Urinary bladder (tissue), 4 donors: ENCODE measurements at places on chromosomes 2 and 18.

DNA sequence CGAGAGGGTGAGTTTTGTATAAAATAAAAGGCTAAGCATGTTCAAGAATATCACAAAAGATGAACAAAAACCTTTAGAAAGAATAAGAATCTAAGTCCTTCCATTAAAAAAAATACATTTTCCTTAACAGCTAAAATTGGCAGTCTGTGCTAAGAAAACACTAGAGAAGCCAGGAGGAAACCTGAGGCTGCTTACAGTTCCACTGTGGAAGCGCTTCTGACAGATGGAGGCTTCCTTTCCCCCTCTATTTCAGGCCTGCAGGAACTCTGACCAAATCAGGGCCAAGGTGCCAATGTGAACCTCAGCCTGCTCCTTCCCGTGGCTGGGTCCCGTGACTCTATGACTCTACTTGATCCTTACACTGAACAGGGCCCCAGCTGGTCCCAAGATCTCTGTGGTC lies 108.1 kb upstream of the ARHGAP28 start:
- no peak for DNase-seq

DNA sequence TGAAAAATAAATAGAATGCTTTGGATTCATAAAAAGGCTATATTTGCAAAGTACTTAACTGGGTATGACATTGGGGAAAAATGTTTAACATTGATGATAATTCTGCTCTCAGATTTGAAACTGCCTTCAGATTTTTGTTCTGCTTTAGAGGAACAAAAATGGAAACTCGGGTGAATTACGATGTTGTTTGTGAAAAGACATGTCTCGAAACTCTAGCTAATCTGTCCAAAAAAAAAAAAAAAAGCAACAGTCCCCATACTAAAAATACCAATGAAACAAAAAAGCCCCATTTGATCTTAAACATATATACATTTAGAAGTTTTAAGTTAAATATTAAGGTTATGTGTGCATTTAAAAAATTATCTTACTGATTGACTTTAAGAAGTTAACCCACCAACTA lies 3.0 kb downstream of the ZDBF2 start:
- no peak for DNase-seq

GRCh38 chr2:168521053-168521741 lies 65.1 kb downstream of the CERS6 start:
- no peak for DNase-seq

DNA sequence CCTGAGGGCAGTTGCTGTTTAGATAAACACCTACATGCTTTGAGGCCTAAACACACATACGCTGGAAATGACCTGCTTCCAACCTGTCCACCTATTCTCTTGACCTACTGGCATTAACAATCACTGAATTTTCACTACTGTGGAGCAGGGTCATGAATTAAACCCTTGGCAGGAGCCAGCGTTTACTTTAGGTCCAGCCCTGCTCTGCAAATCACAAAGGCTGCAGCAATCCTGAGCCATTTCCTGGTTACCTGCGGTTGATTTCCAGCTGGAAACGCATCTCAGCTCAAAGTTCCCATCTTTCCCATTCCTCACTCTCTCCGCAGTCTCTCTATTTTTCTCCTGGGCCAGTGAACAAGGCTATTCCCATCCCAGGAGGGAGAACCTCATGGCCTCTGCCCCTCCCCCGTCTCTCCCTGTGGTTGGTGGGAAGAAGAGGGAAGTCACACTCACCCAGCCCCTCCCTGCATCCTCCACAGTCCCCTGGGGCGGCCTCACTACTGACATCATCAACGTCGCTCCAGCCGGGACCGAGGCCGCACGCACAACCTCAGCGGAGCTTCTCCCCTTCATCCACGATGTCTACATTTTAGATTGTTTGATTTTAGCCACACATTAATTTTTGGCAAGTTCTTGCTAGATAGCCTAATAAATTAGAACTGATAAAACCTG lies 84.5 kb upstream of the SNTG2 start:
- no peak for DNase-seq

DNA sequence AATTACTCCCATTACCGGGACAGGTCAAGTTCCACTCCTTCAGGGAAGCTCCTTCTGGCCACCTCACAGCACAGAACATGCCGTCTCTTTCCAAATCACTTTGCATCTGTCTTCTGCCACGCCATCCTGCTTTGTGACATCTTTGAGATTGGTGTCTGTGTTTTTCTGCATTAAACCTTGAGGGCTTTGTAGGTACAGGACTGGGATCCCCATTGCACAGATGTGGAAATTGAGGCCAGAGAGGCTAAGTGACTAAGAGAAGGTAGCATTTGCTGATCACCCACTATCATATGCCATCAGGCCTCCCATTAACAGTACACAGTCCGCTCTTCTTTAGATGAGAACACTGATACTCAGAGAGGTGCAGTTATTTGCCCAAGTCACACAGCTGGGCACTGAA lies 9.5 kb upstream of the CYP27C1 start:
- DNase-seq, result no peak
